ENCODE measurements at places on chromosomes 2 and 18. TPM values are rescaled to one million over a fixed set of nuclear protein-coding genes. Genes with fewer than 3 reads are reported as not detected.

DNA sequence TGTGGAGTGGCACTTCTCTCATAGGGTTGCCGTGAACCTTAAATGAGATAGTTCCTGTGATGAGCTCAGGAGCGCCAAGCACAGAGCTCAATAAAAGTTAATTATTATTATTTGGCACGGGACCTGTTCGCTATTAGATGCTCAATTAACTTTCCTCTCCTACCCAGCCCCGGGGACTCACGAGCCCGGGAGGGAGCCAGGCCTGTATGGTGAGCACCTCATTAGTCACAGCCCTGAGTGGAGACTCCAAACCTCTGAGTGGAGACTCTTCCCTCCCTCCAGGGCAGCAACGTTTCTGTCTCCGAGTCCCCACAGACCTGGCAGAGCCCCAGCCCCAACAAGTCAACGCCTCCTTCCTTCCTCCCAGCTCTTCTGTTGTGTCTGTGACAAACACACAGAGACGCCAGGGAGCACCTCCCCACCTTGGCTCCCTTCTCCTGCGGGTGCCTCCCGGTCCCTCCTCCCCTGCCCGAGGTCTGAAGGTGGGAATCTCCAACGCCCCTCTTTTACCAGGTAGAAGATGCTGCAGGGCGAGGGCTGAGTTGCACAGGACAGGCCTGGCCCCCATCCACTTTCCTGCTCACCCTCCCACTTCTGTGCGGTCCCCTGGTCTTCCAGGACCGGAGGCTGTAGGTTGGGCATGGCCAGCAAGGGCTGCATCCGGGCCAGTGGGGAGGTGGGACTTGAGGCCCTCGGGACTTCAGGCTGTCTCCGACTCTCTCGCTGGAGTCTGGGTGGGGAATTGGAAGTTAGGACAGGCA, 52.7 kb upstream of the ODC1 start:
- no peak overlapping the region for H3K4me3 ChIP-seq
- no peaks in the 10 kb centered on the region for H3K4me1 ChIP-seq
- no peak for DNase-seq
- no peak overlapping the region for H3K27ac ChIP-seq
- peaks cover under 1% of the 10 kb centered on the region for H3K27me3 ChIP-seq

The NFATC1 gene
- total RNA-seq, result 10.8 TPM

GRCh38 chr2:240564561-240565332, 3.5 kb upstream of the RNPEPL1 start:
- no peak for DNase-seq
- H3K4me3 ChIP-seq, result no peak overlapping the region
- peaks cover 25% of the 10 kb centered on the region for H3K4me1 ChIP-seq
- no peak overlapping the region for H3K27ac ChIP-seq
- no peaks in the 10 kb centered on the region for H3K36me3 ChIP-seq

DNA sequence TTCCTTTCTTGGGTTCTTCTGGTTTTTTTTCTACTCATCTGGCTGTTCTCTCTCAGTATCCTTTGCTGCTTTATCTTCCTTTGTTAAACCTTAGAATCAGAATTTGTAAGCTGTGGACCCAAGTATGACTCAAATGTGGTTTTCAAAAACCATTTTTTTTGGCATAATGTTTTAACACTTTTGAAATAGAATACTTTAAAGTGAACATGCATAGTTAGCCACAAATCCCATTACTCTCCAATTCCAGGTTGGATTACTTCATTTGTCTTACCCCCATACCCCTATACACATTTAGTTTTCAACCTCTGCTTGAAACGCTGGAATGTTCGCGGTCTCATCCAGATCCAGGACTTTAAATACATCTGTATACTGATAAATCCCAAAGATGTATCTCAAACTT, 29.1 kb downstream of the ALMS1 start:
- peaks cover 2% of the 10 kb centered on the region for H3K36me3 ChIP-seq
- H3K27ac ChIP-seq, result no peak overlapping the region
- no peaks in the 10 kb centered on the region for H3K4me1 ChIP-seq
- no peak for DNase-seq

DNA sequence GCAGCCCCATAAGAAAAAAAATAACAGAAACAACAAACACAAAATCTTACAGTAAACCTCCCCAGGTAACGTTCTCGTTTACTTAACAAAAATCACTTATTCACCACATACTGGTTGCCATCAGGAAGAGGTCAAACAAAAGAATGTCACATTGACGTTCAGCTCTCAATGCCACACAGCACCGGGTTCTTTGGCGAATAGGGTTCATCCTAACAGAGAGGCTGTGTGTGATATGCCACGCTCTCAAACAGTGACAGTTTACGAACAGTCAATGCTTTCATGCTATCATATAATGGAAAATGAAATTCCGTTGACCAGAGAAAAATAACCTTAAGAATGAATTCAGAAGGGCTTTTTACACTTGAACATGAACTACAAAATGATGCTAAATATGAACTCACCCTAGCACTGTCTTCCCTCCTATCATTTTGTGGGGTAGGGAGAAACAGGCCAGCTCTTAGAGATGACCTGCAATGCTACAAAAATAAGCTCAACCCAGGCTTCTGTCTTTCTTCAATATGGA, 2.0 kb downstream of the TMEM163 start:
- H3K27ac ChIP-seq, result no peak overlapping the region
- H3K4me1 ChIP-seq, result peaks cover 10% of the 10 kb centered on the region
- peaks cover 72% of the 10 kb centered on the region for H3K27me3 ChIP-seq
- no peaks in the 10 kb centered on the region for H3K36me3 ChIP-seq

DNA sequence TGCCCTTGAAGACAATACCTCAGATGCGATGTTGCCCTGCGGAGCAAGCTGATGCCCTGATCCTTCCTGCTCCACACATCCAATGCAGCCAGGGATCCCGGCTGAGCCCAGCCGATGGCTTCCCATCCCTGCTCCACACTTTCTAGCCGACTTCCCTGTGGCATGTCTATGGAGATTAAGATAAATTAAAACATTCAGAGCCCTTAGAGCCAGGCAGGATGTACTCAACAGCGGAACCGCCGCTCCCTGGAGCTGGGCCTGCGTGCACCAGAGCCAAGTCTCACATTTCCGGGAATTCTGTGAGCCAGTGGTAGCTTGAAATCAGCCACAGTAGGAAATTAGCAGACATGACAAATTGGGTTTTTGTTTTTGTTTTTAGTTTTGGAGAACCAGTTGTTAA, 620.6 kb downstream of the GALR1 start:
- H3K27me3 ChIP-seq, result no peaks in the 10 kb centered on the region
- no peak overlapping the region for H3K27ac ChIP-seq
- DNase-seq, result no peak
- no peaks in the 10 kb centered on the region for H3K4me1 ChIP-seq
- H3K4me3 ChIP-seq, result no peak overlapping the region

The ALPP gene
- total RNA-seq, result not detected

The DHRS9 gene
- total RNA-seq, result not detected

The MEIS1 gene
- total RNA-seq, result 92.6 TPM

GRCh38 chr18:1370552-1370951, 465.9 kb downstream of the ADCYAP1 start:
- H3K27ac ChIP-seq, result no peak overlapping the region
- H3K27me3 ChIP-seq, result no peaks in the 10 kb centered on the region
- no peak overlapping the region for H3K4me3 ChIP-seq
- H3K36me3 ChIP-seq, result no peaks in the 10 kb centered on the region

- no peak for DNase-seq
- no peaks in the 10 kb centered on the region for H3K4me1 ChIP-seq
- H3K4me3 ChIP-seq, result no peak overlapping the region
- no peak overlapping the region for H3K27ac ChIP-seq
Measured at GRCh38 chr2:19847486-19847885, 54.3 kb downstream of the TTC32 start.

GRCh38 chr2:6896930-6897759, 19.6 kb downstream of the RSAD2 start:
- no peak overlapping the region for H3K4me3 ChIP-seq
- H3K4me1 ChIP-seq, result no peaks in the 10 kb centered on the region
- H3K27ac ChIP-seq, result no peak overlapping the region
- no peaks in the 10 kb centered on the region for H3K36me3 ChIP-seq

The BMP10 gene
- total RNA-seq, result 0.95 TPM

- H3K4me1 ChIP-seq, result peaks cover 6% of the 10 kb centered on the region
- no peak overlapping the region for H3K27ac ChIP-seq
- DNase-seq, result no peak
Measured at GRCh38 chr18:31591113-31591512, 564 bp upstream of the TTR start.

DNA sequence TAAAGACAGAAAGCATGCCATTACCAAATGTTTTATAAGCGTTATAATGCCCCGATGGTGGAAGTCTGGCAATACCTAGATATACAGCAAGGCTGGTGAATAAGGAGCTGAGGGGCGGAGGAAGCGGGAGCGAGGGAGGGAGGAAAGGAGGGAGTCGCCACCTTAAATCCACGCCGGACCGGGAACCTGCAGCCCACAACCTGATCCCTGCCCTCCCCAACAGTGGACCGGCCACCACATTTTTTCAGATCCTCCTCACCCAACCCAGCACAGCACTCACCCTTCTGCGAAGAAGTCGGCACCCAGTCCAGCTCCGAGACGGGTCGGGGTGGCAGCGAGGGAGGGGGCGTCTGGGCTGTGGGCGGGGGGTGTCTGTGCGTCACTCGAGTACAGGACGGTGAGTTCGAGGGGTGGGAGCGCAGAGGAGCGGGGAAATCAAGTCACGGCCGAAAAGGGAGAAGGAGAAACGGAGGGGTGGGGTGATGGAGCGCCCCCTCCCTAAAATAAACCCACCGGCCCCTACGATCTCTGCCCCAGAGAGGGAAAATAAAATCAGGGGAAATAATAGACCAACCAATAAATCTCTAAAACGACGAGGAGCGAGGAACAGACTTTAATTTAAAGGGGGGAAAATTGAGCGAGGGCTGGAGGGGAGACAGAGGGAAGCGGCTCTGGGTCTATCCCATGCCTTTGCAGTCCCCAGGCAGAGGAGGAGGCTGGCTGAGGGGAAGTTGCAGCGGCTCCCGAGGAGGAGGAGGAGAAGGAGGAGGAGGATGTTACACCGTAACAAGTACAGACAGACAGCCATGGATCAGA, 96.5 kb upstream of the SERTAD2 start:
- H3K27ac ChIP-seq, result peak overlapping the region; percentile 83
- no peaks in the 10 kb centered on the region for H3K36me3 ChIP-seq
- peak; percentile 66 for DNase-seq
- H3K4me3 ChIP-seq, result peak overlapping the region; percentile 59
- H3K4me1 ChIP-seq, result peaks cover 33% of the 10 kb centered on the region

DNA sequence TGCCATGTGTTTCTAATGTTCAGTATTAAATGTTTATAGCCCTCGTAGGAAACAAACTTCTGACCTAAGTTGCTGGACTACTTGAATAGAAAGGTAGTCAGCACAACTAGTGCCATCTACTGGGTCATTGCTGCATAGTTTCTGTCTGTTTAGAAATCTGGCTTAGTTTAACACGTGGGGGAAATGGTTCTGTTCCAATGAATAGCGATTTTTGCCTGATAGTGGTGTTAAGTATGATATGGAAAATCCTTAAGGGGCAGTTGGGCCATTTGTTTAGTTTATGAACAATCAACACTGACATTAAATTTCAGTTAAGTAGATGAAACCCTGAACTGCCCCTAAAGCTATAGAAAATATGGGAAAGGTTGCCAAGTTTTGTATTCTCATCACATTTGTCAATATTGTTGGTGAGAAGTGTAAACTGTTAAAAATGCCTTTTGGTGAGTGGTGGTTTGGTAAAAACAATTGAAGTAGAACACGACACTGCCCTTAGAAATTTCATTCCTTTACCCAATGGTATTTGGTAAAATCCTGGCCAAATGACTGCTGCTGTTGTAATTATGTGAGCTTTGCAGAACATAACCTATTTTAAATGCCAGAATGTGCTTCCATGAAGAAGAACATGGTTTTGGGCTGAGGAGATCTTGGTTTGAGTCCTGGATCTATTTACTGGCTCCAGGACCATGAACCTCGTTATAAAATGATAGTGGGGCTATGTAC, 13.2 kb downstream of the NABP1 start:
- H3K36me3 ChIP-seq, result no peaks in the 10 kb centered on the region
- H3K27ac ChIP-seq, result no peak overlapping the region
- H3K4me1 ChIP-seq, result no peaks in the 10 kb centered on the region
- H3K4me3 ChIP-seq, result no peak overlapping the region
- peak; percentile 89 for DNase-seq
- H3K27me3 ChIP-seq, result no peaks in the 10 kb centered on the region

DNA sequence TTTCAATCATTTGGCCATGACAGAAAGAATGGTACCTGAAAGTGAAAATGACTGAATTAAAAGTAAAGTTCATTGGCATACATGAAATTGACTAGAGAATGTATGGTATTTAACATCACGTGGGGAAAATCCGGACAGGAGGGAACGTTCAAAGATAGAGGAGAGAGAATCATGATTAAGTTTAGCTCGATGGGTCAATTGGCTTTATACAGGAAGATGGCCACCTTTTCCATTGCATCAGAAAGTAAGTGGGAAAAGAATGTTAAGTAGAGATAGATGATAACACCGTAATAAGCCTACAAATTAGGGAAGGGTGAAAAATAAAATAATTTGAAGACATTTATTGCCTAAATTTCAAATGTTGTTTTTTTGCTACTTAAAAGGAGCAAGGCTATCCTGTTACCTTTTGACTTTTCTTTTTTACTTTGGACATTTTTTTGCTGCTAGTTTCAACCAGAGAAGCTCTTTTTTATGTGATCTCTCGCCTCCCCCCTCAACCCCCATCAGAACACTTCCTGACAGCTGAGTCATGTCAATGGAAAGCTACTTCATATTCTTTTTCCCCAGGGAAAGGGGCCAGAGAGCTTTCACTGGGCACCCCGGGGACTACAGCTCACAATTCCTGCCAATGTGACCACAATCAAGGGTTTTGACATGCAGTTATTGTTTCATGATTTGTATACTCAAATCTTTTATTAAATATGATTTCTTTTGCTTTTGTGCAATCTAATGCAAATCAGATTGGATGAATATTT, 767 bp upstream of the CCDC102B start:
- H3K4me1 ChIP-seq, result no peaks in the 10 kb centered on the region
- no peaks in the 10 kb centered on the region for H3K36me3 ChIP-seq
- DNase-seq, result peak; percentile 83
- no peak overlapping the region for H3K4me3 ChIP-seq
- no peaks in the 10 kb centered on the region for H3K27me3 ChIP-seq
- H3K27ac ChIP-seq, result no peak overlapping the region

- no peak for DNase-seq
- no peak overlapping the region for H3K27ac ChIP-seq
- peaks cover 17% of the 10 kb centered on the region for H3K4me1 ChIP-seq
Measured at GRCh38 chr2:74821177-74822126, 12.5 kb upstream of the HK2 start.

DNA sequence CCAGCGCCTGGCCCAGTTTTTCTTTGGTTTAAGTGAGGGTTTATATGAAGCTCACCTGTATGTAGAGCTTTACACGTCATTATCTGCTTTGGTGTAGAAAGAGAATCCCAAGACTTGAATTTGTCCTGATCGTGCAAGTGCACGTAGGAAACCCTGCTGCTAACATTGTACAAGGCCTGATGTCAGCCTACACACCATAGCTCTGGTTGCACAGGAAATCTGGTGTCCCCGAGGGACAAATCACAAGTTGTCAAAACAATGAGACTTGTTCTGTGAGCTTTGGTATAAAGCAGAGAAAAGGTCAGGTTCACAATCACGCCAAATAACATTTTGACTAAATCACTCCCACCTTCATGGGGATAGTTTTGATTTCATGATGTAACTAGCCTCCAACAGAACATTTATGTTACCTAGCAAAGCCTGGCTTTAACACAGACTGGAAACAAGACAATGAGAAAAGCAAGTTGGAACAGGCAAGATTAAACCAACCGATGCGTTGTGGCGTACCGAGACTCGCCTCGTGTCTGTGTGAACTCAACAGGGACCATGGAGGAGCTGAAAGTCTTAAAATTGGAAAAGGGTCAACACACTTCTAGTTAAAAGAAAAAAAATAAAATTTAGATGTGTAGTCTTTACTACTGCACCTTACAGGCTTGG, 41.4 kb downstream of the ZAP70 start:
- no peak overlapping the region for H3K27ac ChIP-seq
- no peak overlapping the region for H3K4me3 ChIP-seq
- peaks cover 26% of the 10 kb centered on the region for H3K36me3 ChIP-seq
- H3K27me3 ChIP-seq, result no peaks in the 10 kb centered on the region
- H3K4me1 ChIP-seq, result peaks cover 7% of the 10 kb centered on the region

Data from cardiac muscle cell (in vitro differentiated cells and primary cell).